ENCODE measurements at places on chromosomes 3 and 15.
A peak's percentile ranks its signal among the peaks of the same experiment; 100 is the strongest.

DNA sequence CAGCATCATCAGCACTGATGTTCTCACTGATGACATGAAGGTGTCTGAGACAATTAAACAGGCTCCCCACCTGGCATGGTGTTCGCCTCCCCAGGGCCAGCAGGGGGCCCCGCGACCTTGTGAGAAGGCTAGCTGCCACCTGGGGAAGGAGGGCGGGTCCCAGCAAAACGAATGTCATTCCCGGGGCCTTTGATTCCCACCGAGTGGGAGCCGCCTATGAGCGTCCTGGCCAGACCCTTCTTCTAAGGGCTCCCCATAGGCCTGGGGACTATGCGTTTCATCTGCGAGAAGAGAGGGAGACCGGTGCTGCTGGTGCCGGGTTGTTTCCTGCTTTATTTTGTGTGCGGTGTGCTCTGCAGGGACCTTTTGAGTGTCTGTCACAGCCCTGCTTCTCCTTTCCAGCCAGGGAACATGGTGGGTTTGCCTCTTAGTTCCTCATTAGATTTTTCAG is 20.5 kb upstream of the MINDY4B start:
- peak; percentile 53 for DNase-seq

DNA sequence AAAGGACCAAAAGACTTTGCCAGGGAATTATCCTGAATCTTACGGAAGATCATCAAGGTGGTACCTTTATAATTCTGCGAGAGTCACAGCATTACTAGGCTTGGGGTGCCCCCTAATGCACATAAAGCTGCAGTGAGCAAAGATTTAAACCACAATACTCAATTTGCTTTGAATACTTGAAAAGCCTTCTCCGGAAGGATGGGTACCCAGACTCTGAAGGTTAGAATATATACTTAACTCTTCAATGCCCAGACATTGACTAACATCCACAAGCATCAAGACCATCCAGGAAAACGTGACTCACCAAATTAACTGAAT is 117.8 kb upstream of the KCNH8 start:
- no peak for DNase-seq

DNA sequence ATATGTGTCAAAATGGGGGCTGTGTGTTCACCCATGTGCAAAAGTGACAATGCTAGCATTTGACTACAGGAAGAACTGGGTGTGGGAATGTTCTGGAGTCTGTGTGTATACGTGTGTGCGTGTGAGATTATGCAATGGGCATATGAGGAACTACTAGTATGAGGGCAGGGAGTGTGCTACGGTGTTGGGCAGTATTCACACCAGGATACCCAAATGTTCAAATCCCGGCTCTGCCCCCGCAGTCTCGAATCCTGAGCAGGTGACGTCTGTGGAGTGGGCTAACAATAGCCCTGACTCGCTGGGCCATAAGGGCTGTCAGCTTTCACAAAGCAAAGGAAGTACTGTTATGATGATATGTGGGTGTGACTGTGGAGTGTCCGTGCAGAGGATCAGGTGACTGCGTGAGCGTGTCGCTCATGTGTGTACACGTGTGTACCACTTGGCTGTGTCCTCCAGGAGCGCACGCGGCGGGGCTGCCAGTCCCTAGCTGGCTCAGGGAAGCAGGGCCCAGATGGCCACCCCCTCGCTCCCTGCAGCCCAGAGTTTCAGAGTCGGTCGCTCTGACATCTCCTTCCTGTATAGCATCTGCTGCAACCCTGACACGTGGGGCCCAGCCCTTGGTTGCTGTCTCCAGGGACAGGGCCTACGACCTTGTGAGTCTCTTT is 27.2 kb downstream of the IQSEC1 start:
- DNase-seq, result no peak

DNA sequence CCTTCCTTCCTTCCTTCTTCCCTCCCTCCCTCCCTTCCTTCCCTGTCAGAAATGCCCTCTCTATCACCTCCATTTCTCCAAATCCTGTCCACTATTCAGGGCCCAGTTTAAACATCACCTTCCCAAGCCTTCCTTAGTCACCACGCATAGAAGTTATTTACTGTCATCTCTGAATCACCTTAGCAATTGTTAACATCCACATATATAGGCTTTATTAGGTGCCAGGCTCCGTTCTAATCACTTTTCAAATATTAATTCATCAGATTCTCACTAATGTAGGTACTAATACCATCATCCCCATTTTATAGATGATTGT is 1.1 kb upstream of the MAGEF1 start:
- DNase-seq, result no peak

- DNase-seq, result no peak
Observed at GRCh38 chr3:69219101-69219708, 96.8 kb upstream of the LMOD3 start.
